Activated naive CD4-positive, alpha-beta T cell treated with Interleukin-2 at 50 U/mL for 16 hours (primary cell): ENCODE measurements at places on chromosomes 5 and 9.

- DNase-seq: no peak
These were observed 9.1 kb downstream of the BRD3 start for GRCh38 chr9:134058716-134059115.

- no peak for DNase-seq
These were observed 235.6 kb downstream of the SPOCK1 start for GRCh38 chr5:137263371-137264005.

DNA sequence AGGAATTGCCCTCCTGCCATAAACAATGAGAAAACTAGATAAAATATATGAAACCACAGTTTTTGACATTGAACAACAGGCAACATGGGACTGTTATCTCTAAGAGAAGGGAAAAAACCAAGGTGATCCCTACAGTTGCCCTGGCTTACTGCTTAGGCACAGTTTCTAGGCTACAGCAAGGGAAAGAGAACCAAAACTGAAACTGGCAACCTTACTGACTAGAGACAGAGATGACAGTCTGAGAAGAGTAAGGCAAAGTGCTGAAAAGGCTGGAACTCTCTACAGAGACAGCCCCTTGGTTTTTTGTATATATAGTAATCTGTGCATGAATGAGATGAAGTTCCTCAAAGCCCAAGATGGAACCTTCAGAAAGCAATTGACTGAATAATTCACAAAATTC is 36.2 kb upstream of the REEP2 start:
- no peak for DNase-seq

- no peak for DNase-seq
These were observed 63.2 kb downstream of the SERINC5 start for GRCh38 chr5:80192507-80193241.

GRCh38 chr5:14131855-14132503 is 11.2 kb upstream of the TRIO start:
- no peak for DNase-seq

DNA sequence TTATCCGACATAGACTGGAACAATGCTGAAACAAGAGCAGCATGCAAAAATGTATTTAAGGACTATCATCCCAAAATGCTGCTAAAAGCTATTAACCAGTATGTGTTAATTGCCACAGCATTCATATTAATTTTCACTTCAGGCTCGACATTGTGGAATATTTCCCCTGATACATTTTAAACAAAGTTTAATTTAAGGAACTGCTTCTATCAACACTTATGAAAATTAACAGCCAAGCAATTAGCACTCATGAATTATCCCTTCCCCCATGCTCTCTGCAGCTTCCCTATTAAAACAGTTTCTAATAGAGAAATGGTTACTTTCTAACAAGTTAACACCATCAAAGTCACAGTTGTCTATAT is 54.8 kb downstream of the MAPKAP1 start:
- no peak for DNase-seq

DNA sequence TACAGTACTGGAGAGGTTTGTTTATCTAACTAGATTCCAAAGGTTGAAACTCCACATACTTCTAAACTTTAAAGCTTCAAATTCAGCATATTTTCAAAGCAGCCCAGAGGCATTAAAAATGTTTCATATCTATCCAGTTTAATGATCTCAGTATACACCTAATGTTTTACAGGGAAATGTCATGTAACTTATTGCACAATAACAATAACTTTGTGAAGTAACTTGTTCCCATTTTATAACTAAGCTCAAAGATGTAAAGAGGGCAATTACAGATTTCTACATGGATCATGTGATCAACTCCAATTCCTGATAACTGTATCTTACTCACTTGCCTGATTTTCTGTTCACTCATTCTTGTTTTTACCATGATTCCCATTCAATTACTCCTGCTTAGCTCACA is 610.0 kb downstream of the TAF11L14 start:
- DNase-seq: no peak

DNA sequence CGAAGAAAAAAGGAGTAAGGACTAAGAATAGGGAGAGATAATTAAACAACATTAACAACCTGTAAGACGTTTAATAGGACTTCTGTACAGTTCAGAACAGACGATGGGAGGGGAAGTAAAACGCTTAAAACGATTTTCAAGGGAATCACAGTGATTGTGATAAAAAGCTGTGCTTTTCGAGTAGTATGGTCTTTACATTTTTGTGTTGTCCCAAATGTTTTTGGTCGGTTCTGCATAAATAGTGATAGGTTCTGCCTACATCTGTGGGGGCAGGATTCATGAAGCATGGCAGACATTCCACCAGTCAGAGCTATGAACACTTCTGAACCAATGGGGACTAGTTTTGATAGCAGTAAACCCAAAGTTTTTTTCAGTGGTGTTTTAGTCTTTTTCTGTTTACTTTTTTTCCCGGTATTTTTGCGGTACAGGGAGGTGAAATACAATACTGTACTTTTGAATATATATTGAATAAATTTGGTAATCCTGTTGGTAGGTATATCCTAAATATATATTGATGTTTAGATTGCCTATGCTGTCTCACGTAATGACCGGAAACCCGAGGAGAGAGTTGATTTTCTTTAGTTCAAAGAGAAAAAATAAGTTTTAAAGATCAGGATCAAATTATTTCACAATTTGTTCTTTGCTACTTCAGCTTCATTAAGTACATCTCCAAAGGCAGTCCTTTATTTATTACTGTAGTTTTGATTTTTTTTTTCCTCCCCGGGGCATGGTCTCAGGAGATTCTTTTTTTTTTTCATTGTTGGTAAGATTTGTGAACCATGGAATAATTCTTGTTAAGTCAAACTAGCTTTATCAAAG is 1.3 kb downstream of the ERBIN start:
- peak; percentile 13 for DNase-seq

GRCh38 chr9:124504530-124505005 is 2.6 kb downstream of the NR5A1 start:
- no peak for DNase-seq

GRCh38 chr9:110455860-110456259 is 118.2 kb upstream of the TXNDC8 start:
- no peak for DNase-seq

- no peak for DNase-seq
These were observed 363.9 kb upstream of the SEMA6A start for GRCh38 chr5:116938488-116938887.

DNA sequence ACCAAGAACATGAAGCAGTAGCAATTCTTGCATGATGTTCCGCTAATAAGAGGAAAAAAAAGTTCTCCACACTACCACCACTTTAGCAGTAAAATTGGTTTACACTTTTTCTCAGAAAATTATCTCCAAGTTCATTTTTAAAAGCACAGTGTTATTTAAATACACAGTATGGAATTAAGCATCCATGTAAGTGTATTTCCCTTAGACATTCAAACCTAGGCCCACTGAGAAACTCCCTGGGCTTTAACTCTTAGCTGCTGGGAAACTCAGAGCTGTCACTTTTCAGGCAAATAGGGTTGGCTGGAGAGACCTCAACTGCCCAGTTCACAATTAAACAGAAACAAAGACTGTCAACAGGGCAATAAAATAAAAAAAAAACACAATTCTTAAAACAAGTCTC is 2.7 kb downstream of the GNAQ start:
- DNase-seq: no peak

GRCh38 chr9:27468462-27469110 is 55.5 kb upstream of the IFNK start:
- DNase-seq: no peak

DNA sequence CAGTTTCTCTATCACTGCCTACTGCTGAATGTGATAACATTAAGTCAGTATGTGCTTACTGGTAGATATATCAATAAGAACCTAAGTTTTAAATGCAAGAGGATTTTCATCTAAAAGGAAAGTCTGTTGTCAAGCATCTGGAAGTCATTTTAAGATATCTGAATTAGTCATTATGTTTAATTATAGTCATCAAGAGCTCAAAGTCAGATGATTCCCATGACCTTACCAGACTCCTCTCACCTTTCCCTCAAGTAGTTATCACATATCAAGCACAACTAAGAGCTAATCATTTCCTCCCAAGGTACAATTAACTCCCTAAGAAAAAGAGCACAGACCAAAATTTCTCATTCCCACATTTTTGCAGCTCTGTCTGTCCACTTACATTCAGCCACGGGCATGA is 45.5 kb downstream of the PUM3 start:
- no peak for DNase-seq

- no peak for DNase-seq
These were observed 27.2 kb downstream of the CCDC69 start for GRCh38 chr5:151196556-151197290.
